GM12878 (cell line): ENCODE measurements at places on chromosomes 16 and 17. TPM values are rescaled to one million over a fixed set of nuclear protein-coding genes. Genes with fewer than 3 reads are reported as not detected.

DNA sequence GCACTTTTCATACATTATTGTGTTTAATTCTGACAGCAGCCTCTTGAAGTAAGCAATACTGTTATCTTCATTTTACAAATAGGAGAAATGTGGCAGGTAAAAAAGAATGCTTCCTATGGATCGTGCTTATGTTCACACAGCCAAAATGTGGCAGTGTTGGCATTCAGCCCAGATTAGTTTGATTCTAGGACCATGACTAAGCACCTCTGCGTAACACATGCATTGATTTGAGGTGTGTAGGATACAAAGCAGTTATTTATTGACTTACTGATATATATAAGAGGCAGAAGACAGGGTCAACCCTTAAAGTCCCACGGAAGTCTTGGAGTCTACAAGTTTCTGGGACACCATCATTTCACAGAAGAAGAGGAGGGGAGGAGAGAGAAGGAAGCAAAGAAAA is 1144.4 kb upstream of the GOT2 start:
- no peak overlapping the region for H3K4me3 ChIP-seq
- no peaks in the 10 kb centered on the region for H3K27me3 ChIP-seq
- H3K27ac ChIP-seq, result no peak overlapping the region
- no peaks in the 10 kb centered on the region for H3K36me3 ChIP-seq
- H3K4me1 ChIP-seq, result no peaks in the 10 kb centered on the region

DNA sequence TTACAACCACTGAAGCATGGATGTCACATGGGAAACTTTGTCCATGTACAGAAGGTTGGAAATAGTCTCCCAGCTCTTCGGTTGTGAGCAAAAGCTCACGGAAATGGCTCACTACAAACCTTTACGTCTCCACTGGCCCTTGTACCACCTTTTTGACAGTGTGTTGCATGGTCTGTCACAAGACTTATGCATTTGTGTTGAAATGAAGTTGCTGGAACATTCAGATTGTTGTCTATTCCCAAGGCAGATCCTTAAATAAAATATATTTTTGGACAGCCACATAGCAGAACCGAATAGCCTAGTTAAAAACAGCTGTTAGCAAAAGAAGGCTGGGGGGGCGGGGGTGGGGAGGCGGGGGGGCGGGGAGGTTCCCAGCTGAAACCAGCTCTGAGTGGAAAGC is 39.2 kb downstream of the KNOP1 start:
- H3K4me1 ChIP-seq, result no peaks in the 10 kb centered on the region
- no peak for DNase-seq
- H3K27me3 ChIP-seq, result no peaks in the 10 kb centered on the region
- H3K27ac ChIP-seq, result no peak overlapping the region
- H3K36me3 ChIP-seq, result peaks cover under 1% of the 10 kb centered on the region; the same call in 1 of the 2 replicates

Gene EVI2A
- total RNA-seq, result 21.4 and 22.9 TPM in 2 replicates

Gene FGF11
- total RNA-seq, result 3.0 TPM in 2 replicates

DNA sequence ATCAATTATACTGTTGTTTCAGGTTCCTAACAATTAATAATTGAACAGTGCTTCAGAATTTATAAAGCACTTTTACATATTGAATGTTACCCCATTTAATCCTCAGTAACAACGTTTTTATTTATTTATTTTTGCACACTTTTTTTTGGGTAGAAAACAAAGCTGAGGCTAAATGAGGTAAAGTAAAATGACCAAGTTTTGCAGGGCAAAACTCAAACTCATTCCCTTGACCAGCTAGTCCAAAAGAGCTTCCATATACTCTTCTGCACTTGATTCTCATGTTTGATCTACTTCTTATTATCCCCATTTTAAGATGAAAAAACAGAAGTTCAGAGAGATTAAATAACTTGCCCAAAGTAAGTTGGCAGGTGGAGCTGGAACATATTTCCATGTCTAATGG is 81.1 kb upstream of the NACA2 start:
- no peaks in the 10 kb centered on the region; the same call in 1 of the 2 replicates for H3K4me1 ChIP-seq
- DNase-seq, result no peak
- H3K27me3 ChIP-seq, result no peaks in the 10 kb centered on the region

Gene TBC1D26
- total RNA-seq, result not detected in 2 replicates

Gene CCNF
- 48.9 and 54.2 TPM in 2 replicates for total RNA-seq

DNA sequence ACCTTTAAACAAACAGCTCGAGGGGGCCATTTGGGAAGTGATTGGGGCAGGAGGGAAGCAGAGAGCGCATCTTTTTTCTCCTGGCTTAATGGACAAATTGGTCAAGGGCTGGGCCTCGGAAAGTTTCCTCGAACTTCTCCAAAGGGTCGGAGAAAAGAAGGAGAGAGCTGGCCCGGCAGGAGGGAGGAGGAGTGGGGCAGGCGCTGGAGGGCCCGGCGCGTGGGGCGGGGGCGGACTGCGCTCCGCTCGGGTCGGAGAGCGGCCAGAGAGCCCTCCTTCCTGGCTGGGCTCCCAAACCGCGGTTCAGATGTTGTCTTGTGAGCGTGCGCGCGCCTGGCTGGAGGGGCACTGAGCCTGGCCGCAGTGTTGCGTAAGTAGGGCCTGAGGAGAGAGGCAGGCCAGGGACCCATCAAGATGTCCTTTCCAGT is 1.2 kb downstream of the MMP2 start:
- no peak for DNase-seq
- no peaks in the 10 kb centered on the region for H3K36me3 ChIP-seq
- no peaks in the 10 kb centered on the region; the same call in 1 of the 2 replicates for H3K27me3 ChIP-seq
- H3K27ac ChIP-seq, result no peak overlapping the region
- H3K4me3 ChIP-seq, result no peak overlapping the region

DNA sequence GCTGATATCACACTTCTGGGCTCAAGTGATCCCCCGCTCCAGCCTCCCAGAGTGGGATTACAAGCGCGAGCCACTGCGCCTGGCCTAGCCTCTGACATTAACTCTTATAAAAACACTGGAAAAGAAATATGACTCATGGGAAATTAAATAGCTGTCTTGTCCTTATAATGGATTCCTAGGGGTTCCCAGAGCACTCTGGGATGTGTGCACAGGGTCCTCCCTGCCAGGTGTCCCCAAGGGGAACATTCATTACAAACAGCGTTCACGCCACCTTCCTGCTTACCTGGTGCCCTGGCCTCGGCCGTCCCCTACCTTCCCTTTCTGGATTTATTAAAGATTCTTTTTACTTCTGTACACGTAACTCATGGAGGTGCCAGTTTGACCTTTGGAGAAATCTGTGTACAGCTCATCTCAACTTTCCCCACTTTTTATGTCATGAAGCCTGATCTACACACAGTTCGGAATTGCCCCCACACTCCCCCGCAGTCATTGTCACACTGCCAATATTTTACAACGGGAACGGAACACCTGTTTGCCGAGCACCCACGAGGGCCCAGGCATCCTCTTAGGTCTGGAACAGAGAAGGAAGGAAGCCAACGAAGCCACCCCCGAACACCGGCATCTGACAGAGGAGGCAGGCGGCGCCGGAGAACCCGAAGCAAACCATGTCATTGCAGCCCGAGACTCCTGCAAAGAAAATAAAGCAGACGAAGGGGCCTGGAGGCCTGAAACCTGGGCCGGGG is 39.7 kb upstream of the MEAK7 start:
- H3K36me3 ChIP-seq, result no peaks in the 10 kb centered on the region
- peaks cover 2% of the 10 kb centered on the region; the same call in 1 of the 2 replicates for H3K27me3 ChIP-seq
- no peak overlapping the region for H3K27ac ChIP-seq
- no peak for DNase-seq

DNA sequence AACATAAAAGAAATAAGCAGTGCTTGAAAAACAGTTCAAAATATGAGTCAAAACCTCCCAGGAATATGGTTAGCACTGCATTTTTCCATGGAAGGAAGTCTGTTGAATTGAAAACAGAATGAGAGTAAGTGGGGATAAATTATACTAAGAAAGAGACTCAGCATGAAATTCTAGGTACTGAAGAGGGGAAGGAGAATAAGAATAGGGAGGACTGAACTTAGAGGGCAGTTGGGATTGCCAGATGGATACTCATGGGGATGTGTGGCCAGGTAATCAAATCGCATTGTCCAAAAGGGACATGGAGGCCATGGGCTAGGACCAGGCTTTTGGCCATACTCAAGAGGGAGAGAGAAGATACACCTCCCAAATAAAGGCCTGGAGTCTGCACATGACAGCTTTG is 247.9 kb downstream of the CDH13 start:
- H3K36me3 ChIP-seq, result no peaks in the 10 kb centered on the region
- no peaks in the 10 kb centered on the region for H3K4me1 ChIP-seq

DNA sequence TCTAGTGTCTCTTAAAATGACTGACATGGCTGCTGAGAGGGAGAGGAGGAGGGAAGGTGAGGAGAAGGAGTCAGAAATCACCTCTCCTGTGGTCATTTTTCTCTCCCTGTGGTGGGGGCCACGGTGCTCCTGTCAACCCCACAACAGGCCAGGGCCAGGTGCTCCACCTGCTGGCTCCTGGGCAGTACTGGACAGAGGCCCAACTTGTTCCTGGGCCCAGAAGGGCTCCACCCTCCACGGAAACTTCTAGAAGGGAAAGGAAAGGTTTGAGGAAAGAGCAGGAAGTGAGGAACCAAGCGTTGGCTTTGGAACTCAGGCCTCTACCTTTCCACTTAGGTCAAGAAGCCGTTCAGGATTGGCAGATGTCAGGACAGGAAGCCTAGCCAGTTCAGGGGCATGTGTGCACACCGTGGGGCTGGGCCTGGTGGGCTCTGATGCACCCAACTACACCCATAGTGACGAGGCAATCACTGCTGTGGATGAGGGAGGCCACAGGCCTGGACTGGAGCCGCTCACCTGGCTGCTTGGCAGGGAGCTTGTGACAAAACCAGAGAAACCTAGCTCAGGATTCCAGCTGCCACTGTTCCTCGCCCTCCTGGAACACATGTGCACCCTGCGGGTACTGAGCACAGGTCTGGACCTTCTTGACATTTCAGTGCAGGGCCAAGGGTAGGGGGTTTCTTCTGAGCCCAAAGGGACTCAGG is 36.1 kb downstream of the WNT3 start:
- no peak for DNase-seq
- H3K27ac ChIP-seq, result no peak overlapping the region
- H3K36me3 ChIP-seq, result no peaks in the 10 kb centered on the region
- H3K4me1 ChIP-seq, result no peaks in the 10 kb centered on the region
- H3K27me3 ChIP-seq, result no peaks in the 10 kb centered on the region; the same call in 1 of the 2 replicates

GRCh38 chr16:48971571-48972077 is 310.0 kb downstream of the CBLN1 start:
- no peak overlapping the region for H3K4me3 ChIP-seq
- H3K4me1 ChIP-seq, result no peaks in the 10 kb centered on the region
- H3K27ac ChIP-seq, result no peak overlapping the region
- no peak for DNase-seq
- H3K27me3 ChIP-seq, result no peaks in the 10 kb centered on the region
- H3K36me3 ChIP-seq, result no peaks in the 10 kb centered on the region

DNA sequence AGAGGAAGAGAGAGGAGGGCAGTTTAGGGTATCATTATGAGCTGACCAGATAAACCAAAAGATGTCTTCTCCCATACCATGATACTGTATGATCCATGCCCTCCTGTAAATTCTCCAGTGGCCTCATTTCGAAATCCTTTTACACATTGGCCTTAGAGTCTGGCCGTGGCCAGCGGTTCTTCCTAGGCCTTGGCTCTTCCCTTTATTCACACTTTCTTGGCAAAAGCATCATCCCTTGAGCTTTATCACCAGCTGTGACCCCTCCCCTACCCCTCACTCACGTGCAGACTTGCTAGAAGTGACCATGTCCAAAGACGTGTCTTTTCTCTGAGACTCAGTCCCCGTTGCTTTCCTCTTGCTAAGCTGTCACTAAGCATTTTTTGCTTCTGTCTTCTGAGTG is 22.8 kb downstream of the KATNIP start:
- H3K27ac ChIP-seq, result no peak overlapping the region
- H3K27me3 ChIP-seq, result no peaks in the 10 kb centered on the region
- no peaks in the 10 kb centered on the region; the same call in 1 of the 2 replicates for H3K36me3 ChIP-seq
- no peak overlapping the region for H3K4me3 ChIP-seq
- H3K4me1 ChIP-seq, result no peaks in the 10 kb centered on the region

- no peaks in the 10 kb centered on the region for H3K4me1 ChIP-seq
- no peaks in the 10 kb centered on the region for H3K36me3 ChIP-seq
- no peaks in the 10 kb centered on the region for H3K27me3 ChIP-seq
- DNase-seq, result no peak
Measured at GRCh38 chr17:66319226-66319625, 16.8 kb downstream of the PRKCA start.

- H3K27me3 ChIP-seq, result peaks cover 2% of the 10 kb centered on the region; the same call in 1 of the 2 replicates
- H3K27ac ChIP-seq, result no peak overlapping the region
- no peak for DNase-seq
- H3K36me3 ChIP-seq, result no peaks in the 10 kb centered on the region
Measured at GRCh38 chr16:15810411-15810810, 46.4 kb downstream of the MYH11 start.

- no peak for DNase-seq
- H3K4me1 ChIP-seq, result no peaks in the 10 kb centered on the region
- no peak overlapping the region for H3K4me3 ChIP-seq
- no peak overlapping the region for H3K27ac ChIP-seq
- H3K27me3 ChIP-seq, result no peaks in the 10 kb centered on the region
Measured at GRCh38 chr17:43465049-43465448, 18.7 kb upstream of the DHX8 start.

GRCh38 chr17:8375738-8376259 is 705 bp downstream of the KRABD2 start:
- peaks cover 9% of the 10 kb centered on the region for H3K36me3 ChIP-seq
- H3K27ac ChIP-seq, result peak overlapping the region; percentile 72

Gene KRTAP2-2
- not detected in 2 replicates for total RNA-seq

Gene GFAP
- total RNA-seq, result not detected in 2 replicates

DNA sequence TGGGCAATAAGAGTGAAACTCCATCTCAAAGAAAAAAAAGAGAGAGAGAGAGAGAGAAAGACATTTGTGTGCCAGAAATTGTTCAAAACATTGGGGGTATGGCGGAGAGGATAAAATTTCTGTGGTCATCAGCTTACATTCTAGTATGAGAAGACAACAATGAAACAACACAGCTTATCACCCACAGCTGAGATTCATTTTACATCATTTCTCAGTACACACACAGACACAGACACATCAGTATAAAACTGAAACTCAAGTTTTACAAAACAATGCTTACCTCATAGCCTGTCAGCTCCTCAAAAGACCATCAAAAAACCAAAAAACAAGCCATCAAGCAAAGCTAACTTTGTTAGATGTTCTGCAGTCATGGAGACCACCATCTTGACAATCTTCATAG is 31.4 kb upstream of the CNEP1R1 start:
- H3K4me1 ChIP-seq, result no peaks in the 10 kb centered on the region
- DNase-seq, result no peak
- no peaks in the 10 kb centered on the region for H3K36me3 ChIP-seq
- H3K27ac ChIP-seq, result no peak overlapping the region
